ENCODE measurements at places on chromosomes 5 and 9.

DNA sequence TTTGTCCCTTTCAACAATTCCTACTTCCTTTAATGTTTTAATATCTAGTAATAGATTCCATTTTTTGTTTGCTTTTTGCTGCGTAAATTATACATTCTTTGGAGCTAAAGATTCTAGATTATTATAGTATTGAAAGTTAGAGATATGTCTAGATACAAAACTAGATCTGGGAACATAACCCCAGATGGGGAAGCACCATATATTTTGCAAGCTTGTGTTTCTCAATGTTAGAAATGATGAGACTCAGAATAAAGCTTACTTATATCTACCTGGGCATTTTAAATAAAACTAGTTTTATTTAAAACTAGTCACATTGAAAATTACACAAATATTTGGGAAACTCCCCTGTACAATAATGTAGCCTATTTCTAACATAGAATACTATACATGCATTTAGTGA is 32.2 kb downstream of the TRIO start:
- DNase-seq: no peak

DNA sequence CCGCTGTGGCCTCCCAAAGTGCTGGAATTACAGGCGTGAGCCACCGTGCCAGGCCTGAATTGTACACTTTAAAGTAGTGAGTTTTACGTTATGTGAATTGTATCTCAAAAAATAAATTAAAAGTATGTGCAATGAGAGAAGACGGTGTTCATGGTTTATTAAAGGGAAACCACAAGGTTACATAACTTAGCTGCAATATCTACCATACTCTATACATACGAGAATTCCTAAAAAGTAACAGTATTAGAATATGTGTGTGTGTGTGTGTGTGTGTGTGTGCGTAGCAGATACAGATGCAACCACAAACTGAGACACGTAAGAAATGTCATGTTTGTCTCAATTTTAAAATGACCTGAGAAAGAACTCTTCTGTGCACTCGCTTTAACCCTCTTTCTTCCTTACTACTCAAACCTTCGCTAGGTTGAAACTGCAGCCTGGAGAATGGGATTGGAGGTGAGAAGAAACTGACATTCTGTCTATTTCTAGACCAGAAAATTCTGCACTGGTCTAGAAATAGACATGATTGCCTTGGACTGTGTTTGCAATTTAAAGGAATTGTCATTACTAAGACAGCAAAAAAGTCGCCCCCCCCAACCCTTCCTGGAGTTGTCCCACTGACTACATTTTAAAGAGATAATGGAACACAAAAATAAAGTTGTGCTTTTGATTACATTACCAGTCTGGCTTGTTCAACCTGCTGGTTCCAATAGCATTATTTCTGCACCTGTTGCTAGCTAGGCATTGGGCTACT is 167.0 kb downstream of the RGS3 start:
- DNase-seq: no peak

DNA sequence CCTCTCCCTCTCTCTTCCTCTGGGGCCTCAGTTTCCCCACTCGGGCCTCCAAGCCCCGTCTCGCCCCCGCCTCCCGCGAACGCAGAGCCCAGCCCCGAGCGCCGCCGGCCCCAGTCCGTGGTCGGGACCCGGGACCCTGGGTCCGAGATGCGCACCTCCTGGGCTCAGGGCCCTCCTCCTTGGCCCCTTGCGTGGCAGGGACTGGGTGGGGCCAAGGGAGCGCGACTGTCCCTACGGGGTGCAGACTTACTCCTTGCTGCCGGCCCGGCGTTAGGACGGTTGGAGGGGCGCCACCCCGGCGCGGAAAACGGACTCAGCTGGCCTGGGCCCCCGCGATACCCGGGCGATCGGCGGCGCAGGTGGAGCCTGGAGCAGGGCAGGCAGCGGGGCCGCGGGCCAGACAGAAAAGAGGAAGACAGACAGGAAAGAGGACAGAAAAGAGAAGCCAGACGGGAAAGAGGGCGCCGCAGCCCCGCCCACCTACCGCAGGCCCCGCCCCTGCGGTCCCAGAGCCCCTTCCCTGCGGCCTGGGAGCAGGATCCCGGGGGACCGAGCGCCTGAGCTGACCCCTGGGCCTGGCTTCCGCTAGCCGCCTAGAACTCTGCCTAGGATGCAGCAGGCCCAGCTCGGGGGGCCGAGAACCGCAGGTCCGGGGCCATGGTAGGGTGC is at the start of gene GBGT1:
TSS of gene GBGT1 (minus strand) at position 411 of the 669 bp plus-strand sequence. CDS start 1,502 bp downstream, outside the sequence.
- DNase-seq: no peak

- DNase-seq: no peak
Observed at GRCh38 chr9:8895861-8896224, 1096.3 kb upstream of the DMAC1 start.

Measured in thoracic aorta (tissue), 2 donors.